ENCODE measurements at places on chromosomes 16 and 17. TPM values are rescaled to one million over a fixed set of nuclear protein-coding genes. Genes with fewer than 3 reads are reported as not detected.

DNA sequence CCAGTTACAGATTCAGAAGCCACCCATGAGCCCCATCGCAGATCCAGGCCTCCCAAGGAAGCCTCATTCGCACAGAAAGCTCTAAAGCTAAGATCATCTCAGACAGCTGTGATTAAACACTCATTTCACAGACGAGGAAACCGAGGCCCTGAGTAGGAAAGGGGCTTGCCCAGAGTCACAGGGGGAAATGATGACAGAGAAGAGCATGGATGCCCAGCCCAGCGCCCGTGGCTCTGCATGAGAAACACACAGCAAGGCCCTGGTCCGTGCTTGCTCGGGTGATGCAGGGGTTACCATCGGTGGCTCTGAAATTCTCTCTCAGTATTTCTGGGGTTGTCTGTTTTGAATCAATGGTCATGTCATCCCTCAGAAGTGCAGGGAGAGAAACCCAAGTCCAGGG is 109.6 kb downstream of the C16orf78 start:
- DNase-seq, result no peak

GRCh38 chr17:65750166-65750565 is 188.7 kb upstream of the AXIN2 start:
- no peak for DNase-seq

DNA sequence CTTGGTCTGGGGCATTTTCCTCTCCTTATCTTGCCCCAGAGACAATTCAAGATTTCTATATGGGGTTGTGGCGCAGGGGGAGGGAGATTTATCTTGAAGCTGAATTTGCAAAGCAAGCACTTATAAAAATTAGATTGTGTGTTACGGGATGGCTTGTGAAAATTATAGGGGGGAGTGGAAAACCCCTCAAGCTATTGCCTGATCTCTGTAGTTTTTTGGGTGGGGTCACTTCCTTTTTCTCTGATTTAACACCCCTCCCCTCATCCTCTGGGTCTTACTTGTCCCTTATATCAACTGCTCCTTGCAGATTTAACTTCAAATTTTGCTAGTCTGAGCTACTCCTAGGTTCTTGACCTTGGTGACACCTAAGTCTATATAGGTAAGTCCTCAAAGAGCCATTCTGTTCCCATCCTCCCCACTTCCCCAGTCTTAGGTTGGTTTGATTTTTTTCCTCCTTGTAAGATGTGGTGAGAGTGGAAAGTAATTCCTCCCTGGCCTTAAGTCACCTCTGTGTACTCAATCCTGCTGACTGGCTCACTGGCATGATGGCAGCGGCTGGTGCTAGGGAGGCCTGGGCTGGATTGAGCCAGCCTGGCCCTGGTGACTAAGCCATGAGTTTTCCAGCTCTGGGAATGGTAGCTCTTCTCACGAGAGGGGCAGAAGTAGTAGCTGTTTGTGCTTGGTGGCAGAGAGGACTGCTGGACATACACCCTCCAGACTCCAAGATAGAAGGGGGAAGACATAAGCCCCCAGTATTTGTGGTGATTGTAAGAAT is 2.3 kb downstream of the ARL4D start:
- DNase-seq, result peak; percentile 88

DNA sequence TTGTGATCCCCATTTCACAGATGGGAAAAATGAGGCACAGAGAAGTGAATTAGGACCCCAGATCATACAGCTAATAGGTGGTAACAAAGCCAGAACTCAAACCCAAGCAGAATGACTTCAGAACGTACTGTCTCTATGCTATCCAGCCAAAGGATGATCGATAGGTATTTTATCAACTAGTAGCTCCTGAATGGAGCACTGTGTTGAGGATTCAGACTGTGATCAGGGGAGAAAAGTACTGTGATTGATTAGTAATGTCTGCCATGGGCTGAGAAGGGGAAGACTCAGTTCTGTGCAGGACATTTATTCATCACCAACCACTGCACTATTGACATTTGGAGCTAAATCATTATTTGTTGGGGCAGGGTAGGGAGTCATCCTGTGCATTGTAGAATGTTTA is 38.7 kb downstream of the CACNG4 start:
- no peak for DNase-seq

DNA sequence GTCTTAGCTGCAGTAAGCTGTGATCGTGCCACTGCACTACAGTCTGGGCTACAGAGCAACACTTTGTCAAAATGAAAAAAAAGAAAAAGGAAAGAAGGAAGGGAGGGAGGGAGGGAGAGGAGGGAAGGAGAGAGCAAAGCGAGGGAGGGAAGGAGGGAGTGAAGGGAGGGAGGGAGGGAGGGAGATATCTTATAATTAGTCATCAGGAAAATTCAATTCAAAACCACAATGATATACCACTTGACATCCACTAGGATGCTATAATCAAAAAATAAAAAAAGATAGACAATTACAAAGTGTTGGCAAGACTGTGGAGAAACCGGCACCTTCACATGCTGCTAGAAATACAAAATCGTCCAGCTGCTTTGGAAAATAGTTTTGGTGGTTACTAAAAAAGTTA is 93.8 kb downstream of the CDC27 start:
- DNase-seq, result no peak

DNA sequence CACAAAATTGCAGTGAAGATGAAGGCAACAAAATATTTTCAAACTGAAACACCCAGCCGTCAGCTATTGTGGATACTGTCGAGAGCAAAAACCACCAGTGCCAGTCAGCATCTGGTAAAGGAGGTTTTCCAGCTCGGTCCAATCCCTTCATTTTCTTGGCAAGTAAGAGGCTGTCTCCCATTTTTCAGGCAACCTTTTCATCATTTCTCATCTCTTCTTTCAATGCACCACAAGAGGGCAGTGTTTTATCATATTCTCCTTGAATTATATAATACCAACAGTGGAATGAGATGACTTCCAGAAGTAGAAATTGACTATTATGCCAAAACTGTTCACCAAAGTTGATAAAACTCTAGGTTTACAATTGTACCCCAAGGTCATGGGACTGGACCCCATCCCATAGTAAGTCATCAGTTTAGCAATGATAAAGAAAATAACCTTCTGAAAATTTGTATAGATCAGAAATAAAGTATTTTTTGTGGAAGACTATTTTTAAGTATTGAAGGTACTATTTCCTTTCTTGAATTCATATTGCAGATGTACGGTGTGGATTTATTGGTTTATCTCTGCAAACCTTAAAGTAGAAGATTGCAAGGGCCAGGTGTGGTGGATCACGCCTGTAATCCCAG is 16.8 kb downstream of the NQO1 start:
- peak; percentile 69 for DNase-seq

GRCh38 chr17:14302091-14302430 is 1.2 kb downstream of the HS3ST3B1 start:
- DNase-seq, result peak; percentile 39

GRCh38 chr16:50088302-50088701 is 22.5 kb downstream of the HEATR3 start:
- DNase-seq, result no peak

GRCh38 chr17:8300627-8301242 is 5.5 kb upstream of the SLC25A35 start:
- peak; percentile 59 for DNase-seq

DNA sequence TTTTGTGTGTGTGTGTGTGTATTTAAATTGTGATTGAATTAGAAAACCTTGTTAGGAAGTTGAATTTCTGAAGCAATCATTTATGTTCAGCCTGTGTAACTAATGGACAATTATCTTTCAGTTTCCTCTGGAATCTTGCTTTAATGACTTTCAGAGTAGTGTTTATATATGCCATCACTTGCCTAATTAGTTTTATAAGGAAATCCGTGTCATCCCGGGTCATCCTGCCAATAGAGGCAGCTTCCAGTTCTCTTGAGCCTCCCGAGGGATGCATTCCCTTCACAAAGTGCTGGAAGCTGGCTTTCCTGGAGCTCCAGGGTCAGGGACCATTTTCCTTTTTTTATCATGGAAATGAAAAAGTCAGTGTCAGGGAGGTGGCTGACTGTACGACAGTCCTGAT is 42.9 kb downstream of the PRKCA start:
- DNase-seq, result no peak

DNA sequence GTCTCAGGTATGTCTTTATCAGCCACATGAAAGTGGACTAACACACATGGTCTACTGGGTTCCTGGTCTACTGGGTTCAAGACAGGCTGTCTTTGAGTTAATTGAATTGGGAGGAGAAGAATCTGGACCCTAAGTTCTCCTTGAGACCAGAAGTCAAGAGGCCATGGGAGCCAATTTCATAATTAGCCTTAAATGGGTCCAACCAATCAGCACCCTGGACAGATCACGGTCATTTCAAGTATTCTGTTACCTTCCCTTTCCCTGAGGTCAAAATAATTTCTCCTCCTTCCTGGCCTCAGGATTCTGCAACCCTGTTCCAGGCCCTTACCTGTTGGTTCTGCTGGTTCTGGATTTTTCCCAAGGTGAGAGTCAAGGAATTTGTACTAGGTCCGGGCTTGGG is 23.8 kb downstream of the OSBPL7 start:
- peak; percentile 15 for DNase-seq

DNA sequence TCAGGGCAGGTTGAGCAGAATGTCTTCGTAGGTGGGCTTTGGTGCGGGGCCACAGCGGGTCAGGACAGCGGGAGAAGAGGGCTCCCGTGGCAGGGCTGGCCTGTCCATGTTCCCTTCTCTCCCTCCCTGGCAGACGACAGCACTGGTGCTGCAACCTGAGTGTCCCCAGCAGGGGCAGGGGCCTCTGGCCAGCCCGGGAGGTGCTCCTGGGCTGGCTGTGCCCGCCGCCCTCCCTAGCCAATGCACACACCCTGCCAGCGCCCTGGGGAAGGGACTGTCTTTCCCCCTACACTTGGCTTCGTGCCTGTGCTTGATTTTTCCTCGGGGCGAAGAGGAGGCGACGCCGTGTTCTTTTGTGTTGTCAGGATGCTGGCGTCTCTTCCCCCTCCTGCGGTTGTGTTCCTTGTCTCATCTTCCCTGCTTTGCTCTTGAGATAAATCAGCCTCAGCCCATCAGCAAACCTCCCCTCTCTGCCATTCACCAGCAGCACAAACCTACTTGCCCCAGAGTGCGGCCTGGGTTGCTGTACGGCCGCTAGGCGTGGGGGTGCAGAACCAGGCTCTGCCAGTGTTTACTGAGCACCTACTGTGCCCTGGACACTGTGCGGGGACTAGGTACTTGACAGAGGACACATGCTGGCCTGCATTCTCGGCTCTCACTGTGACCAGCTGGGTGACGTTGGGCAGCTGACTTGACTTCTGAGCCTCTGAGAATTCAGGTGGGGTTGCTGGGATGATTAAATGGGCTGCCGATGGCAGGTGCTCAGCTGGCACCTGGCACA is 237.3 kb upstream of the CIBAR2 start:
- peak; percentile 51 for DNase-seq

DNA sequence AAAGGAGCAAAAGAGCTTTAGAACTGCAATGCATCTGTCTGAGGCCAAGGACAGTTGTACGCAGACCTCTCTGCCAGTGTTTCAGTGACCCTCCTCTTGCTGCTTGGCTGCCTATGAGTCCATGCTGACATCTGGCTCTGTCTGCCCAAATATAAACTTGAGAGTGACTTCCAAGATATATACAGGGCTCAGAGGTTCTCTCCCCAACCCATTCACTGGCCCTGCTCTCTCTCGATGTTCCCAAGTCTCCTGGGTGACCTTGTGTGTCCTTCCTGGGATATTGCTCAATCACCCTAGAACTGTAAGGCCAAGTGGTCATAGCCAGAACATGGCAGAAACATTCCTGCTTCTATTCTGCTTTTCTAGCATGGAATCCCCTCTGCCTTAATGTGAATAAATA is 716.3 kb downstream of the WWOX start:
- DNase-seq, result no peak

DNA sequence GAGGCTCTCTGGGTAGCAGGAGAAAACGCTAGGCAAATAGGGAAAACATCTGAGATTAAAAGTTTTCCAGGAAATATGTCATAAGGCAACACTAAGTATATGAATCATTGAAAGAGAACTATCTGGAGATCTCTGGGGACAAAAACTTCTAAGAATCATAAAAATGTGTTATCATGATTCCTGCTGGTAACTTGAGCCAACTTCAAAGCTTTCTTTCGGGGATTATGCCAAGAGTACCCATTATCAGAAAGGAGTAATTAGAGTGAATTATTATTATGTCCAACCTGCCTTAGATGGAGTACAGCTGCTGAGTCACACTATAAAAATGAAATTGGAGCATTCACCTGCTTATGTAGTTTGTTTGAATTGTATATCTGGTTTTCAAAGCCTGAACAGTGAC is 488.5 kb upstream of the SOX9 start:
- peak; percentile 70 for DNase-seq

- DNase-seq, result no peak
These were observed 592 bp upstream of the NUFIP2 start for GRCh38 chr17:29294580-29294900.

- DNase-seq, result no peak
These were observed 5.8 kb upstream of the SCN4A start for GRCh38 chr17:63978272-63979200.

DNA sequence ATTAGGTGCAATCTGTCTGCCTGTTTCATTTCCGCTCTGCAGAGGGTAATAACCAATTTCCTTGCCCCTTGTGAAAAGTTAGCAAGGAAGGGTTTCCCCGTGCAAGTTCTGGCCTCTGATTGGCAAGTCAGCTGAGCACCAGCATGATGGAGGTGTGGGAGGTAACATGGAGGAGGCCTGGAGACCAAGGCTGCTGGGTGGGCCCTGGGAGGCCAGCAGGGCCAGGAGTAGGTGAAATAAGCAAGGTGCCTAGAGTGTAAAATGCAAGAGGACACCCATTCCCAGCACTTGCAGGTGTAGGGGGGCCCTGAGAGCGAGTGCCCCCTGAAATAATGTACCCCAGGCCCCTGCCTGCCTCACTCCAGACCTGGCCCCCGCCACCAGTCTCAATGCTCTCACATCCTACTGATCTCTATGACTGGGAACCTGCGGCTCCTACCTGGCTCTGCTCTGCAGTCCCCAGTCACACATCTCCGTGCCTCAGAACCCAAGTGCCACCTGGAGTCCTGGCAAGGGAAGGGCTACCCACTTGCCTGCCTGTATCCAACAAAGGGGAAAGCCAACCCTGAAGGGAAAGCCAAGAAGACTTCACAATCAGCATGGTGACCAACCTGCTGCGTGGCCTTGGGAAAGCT is 116.2 kb downstream of the C16orf78 start:
- DNase-seq, result no peak

The LCMT1 gene
- 33.7 TPM for total RNA-seq

The FOXL1 gene
- 5.7 TPM for total RNA-seq

The SPIRE2 gene
- total RNA-seq, result 1.8 TPM

The KRT28 gene
- total RNA-seq, result not detected

The ARHGAP23 gene
- 6.3 TPM for total RNA-seq

The CCL16 gene
- total RNA-seq, result not detected

The DNAH17 gene
- total RNA-seq, result 0.12 TPM

The ST6GALNAC1 gene
- total RNA-seq, result not detected

The PRAC2 gene
- 6.1 TPM for total RNA-seq

The RUNDC3A gene
- not detected for total RNA-seq

The FNDC8 gene
- not detected for total RNA-seq

The STX1B gene
- total RNA-seq, result 0.60 TPM

The OR1A1 gene
- total RNA-seq, result not detected
